ENCODE measurements at places on chromosomes 12 and 14.

- DNase-seq, result no peak
Observed at GRCh38 chr12:131139363-131140068, 185.8 kb downstream of the ADGRD1 start.

- no peak for DNase-seq
Observed at GRCh38 chr12:87779016-87779415, 250.2 kb downstream of the C12orf50 start.

DNA sequence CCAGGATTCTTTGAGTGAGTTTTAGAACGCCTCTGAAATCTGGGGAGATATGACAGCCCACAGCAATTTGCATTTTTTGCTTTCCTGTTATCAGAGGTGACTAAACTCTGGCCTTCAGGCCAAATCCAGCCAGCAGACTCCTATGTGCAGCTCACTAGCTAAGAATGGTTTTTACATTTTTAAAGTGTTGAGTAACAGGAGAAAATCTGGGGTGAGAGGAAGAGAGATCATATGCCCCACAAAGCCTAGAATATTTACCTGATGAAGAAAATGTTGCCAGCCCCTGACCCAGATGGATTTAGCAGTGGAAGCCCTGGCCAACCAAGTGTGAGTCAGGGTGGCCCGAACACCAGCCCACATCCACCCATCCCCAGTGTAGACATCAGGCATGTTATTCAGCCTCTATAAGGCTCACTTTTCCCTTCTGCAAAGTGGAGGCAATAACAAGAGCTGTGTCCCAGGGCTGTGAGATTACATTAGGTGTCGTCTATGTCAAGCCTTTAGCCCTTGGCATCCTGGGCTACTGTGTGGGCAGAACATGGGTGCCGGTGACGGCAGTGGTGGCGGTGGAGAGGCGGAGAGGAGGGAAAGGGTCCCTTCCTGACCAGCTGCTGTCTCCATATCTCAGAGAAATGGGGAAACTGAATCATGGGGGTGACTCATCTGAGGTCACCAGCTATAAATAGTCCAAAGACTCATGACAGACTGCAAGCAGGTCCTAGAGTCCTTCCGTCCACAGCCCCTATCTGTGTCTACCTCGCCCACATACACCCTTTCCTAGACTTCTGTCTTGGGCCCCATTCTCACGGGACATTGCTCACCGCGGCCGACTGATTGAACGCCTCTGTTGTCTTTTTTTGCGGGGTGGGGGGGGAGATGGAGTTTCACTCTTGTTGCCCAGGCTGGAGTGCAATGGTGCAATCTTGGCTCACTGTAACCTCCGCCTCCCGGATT lies 32.6 kb upstream of the CD9 start:
- no peak for DNase-seq

GRCh38 chr14:102830474-102831045 lies 53.3 kb downstream of the TRAF3 start:
- no peak for DNase-seq

GRCh38 chr12:97275256-97275655 lies 187.3 kb upstream of the RMST start:
- DNase-seq, result no peak
